ENCODE measurements at places on chromosomes 2 and 18. TPM values are rescaled to one million over a fixed set of nuclear protein-coding genes. Genes with fewer than 3 reads are reported as not detected.

Gene SERPINB13
- not detected for total RNA-seq

- no peak overlapping the region for H3K27ac ChIP-seq
- peaks cover 2% of the 10 kb centered on the region for H3K4me1 ChIP-seq
- DNase-seq = no peak
- H3K36me3 ChIP-seq = no peaks in the 10 kb centered on the region
- no peak overlapping the region for H3K4me3 ChIP-seq
- H3K27me3 ChIP-seq = no peaks in the 10 kb centered on the region
Observed at GRCh38 chr2:217964275-217965161, 38.3 kb downstream of the TNS1 start.

- H3K4me1 ChIP-seq = peaks cover 3% of the 10 kb centered on the region
- H3K36me3 ChIP-seq = no peaks in the 10 kb centered on the region
- H3K4me3 ChIP-seq = no peak overlapping the region
- no peaks in the 10 kb centered on the region for H3K27me3 ChIP-seq
Observed at GRCh38 chr18:8978394-8978793, 124.1 kb upstream of the NDUFV2 start.

Gene USP37
- total RNA-seq = 13.6 TPM

- H3K4me1 ChIP-seq = no peaks in the 10 kb centered on the region
- DNase-seq = no peak
- H3K27ac ChIP-seq = no peak overlapping the region
- H3K27me3 ChIP-seq = no peaks in the 10 kb centered on the region
- H3K4me3 ChIP-seq = no peak overlapping the region
Observed at GRCh38 chr18:473802-474201, 26.7 kb downstream of the COLEC12 start.

- H3K36me3 ChIP-seq = no peaks in the 10 kb centered on the region
- H3K27me3 ChIP-seq = no peaks in the 10 kb centered on the region
- no peak overlapping the region for H3K4me3 ChIP-seq
- no peak for DNase-seq
Observed at GRCh38 chr2:36801088-36801487, 104.6 kb downstream of the VIT start.

DNA sequence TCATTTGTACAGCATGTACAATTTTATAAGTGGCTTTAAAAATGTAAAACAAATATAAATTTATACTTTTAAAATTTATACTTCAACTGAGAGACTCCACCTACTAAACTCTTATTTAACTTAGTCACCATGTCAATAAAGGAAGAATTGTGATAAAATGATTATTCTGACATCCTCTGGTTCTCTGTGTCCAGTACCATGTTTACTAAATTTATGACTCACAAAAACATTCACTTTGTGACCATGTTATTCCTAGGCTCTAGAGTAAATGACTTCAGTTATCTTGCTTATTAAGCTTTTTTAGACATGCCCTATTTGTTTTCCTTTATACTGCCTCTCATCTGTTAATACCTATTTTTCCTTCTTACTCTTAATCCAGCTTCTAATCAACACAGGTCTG is 959.6 kb upstream of the SLC39A10 start:
- no peaks in the 10 kb centered on the region for H3K27me3 ChIP-seq
- H3K27ac ChIP-seq = no peak overlapping the region
- DNase-seq = no peak
- H3K4me1 ChIP-seq = no peaks in the 10 kb centered on the region

GRCh38 chr2:85179541-85179940 is 46.3 kb downstream of the TCF7L1 start:
- no peak overlapping the region for H3K27ac ChIP-seq
- H3K4me1 ChIP-seq = peaks cover 2% of the 10 kb centered on the region
- no peak overlapping the region for H3K4me3 ChIP-seq
- no peaks in the 10 kb centered on the region for H3K36me3 ChIP-seq
